ENCODE measurements at places on chromosomes 5 and 9. TPM values are rescaled to one million over a fixed set of nuclear protein-coding genes. Genes with fewer than 3 reads are reported as not detected.

GRCh38 chr9:33012328-33013069 is 11.1 kb upstream of the APTX start:
- no peak for DNase-seq

DNA sequence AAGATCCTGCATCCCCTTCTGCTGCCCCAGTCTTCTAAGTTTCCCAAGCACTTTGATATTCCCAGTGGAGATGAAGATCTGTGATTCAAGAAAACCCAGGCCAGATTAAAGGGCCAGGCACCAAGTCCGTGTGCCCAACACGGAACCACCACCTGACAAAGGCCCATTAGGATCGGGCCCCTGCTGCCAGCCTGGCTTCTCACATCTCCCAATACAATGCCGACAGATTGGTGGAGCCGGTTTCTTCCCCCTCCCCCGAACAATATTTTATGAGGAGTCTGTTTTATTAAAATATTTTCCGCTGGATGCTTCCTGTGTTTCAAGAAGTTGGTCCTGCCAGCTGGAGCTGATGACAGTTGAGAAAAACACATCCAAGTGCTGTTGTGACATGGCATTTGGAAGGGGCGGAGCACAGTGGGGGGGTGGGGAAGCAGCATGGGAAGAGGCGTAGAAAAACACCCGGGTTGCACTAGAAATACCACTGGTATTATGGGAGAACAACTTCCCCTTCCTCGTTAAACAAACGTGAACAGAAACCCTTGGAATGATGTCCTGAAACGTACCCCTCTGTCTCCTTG is 45.0 kb downstream of the CRB2 start:
- no peak for DNase-seq

DNA sequence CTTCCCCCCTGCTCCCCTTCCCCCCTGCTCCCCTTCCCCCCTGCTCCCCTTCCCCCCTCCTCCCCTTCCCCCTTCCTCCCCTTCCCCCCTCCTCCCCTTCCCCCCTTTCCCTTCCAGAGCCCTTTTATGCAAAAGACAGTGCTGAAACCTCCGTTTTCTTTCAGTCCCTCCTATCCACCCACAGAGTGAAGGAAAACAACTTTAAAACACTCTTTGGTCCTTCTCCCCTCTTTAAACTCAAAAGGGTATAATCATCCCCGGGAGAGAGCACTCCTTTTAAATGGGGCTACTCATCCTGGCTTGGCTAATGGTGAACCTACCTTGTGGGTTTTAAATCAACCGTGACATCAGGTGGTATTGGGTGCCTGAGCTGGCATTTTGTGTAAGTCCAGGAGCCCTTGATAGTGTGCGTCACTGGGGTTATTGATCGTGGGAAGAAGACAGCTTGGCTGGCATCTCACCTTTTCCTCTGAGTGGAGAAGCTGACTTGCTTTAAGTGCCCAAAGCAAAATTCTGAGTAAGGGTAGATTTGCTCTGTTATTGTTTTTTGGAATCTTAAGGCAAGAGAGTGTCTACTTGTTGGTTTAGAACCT is 2.7 kb downstream of the LARP1 start:
- DNase-seq = no peak

DNA sequence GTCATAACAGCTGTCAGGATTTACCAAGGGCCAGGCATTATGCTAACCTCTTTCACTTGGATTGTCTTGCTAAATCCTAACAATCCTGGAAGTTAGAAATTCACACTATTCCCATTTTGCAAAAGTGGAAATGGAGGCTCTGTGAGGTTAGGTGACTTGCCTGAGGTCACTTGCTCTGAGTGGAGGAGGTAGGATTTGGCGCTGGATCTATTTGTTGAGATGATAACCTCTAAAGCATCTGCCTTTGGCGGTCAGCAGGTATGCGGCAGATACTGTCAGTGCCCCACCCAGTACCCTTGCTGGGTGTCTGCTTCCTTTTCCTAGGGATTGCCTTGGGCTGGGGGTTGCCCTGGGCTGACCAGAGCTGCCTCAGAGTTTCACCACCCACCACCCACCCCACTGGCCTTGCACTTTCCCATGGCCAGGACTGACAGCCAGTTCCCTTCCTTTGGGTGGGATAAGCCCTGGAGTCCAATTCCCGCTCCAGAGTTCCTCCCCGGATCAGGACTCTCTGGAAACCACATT is 164.8 kb upstream of the MSX2 start:
- DNase-seq = no peak

- DNase-seq = no peak
These were observed 134.2 kb upstream of the MARCHF11 start for GRCh38 chr5:16313761-16314160.

DNA sequence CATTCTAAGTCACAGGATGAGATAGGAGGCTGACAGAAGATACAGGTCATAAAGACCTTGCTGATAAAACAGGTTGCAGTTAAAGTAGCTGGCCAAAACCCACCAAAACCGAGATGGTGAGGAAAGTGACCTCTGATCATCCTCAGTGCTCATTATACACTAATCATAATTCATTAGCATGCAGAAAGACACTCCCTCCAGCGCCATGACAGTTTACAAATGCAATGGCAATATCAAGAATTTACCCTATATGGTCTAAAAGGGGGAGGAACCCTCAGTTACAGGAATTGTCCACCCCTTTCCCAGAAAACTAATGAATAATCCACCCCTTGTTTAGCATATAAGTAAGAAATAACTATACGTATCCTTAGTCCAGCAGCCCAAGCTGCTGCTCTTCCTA is 63.2 kb upstream of the IQGAP2 start:
- no peak for DNase-seq

GRCh38 chr5:96614110-96614691 is 48.0 kb upstream of the CAST start:
- DNase-seq = no peak

DNA sequence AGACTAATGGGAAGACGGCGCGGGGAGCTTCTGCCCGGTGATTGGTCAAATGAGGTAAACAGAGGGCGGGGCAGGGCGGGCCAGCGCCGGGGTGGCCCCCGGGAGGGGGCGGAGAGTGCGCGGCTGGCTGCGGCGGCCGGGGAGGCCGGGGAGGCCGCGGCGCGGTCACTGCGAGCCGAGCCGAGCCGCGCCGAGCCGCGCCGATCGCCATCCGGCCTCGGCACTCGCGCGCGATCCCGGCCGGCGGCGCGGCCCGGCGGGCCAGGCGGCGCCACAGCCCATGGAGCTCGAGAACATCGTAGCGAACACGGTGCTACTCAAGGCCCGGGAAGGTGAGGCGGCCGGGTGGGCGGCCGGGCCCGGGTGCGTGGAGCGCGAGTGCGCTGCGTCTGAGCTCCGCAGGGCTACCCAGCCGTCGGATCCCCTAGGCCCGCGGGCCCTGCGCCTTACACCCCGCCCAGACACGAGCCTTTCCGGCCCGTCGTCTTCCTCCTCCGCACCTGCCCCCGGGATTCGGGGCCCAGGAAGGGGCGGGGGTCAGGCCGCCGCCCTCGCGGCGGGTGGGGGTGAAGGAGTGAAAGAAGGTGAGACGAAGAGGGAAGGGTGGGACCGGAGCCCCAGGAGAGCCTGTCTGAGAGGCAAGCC is at the start of gene GRK6:
Gene GRK6 (plus strand): TSS at position 111 of the 645 bp plus-strand sequence. CDS start 170 bp downstream, at position 281.
- DNase-seq = peak; percentile 62

- no peak for DNase-seq
These were observed 52.6 kb downstream of the ALDH7A1 start for GRCh38 chr5:126542441-126542840.

DNA sequence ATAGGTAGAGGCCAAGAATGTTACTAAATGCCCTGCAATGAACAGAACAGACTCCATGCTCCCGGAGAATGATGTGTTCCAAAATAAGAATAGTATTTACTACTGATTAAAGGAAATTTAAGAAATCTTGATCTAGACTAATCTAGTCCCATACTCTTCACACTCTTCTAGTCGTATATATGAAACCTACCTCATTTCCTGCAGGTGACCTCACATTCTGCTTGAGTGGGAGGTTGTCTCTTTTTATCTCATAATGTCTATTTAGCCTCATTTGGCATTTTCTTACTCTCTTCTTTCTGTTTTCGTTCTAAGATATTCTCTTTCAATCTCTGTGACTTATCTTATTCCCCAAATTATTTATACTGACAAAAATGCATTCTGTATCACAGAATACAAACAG is 9.2 kb upstream of the SHOC1 start:
- DNase-seq = no peak

GRCh38 chr5:124153588-124153987 is 592.9 kb downstream of the ZNF608 start:
- DNase-seq = no peak

DNA sequence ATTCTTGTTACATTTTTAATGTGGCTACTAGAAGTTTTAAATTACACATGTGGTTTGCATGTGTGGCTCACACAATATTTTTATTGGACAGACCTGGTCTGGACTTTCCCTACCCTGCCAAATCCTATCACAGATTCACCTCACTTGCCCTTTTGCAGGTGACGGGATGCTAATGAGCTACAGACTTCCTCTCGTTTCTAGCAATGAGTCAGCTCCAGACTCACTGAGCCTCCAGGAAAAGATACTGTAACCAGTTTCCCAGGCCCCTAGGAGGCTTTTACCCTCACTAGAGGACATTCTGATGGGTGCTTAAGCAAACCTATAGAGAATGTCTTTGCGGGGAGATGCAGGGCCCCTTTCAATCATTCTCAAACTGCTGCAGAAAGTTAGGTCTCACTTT is 135.4 kb downstream of the WDR41 start:
- DNase-seq = no peak

GRCh38 chr9:107242073-107243030 is 40.7 kb upstream of the RAD23B start:
- no peak for DNase-seq

DNA sequence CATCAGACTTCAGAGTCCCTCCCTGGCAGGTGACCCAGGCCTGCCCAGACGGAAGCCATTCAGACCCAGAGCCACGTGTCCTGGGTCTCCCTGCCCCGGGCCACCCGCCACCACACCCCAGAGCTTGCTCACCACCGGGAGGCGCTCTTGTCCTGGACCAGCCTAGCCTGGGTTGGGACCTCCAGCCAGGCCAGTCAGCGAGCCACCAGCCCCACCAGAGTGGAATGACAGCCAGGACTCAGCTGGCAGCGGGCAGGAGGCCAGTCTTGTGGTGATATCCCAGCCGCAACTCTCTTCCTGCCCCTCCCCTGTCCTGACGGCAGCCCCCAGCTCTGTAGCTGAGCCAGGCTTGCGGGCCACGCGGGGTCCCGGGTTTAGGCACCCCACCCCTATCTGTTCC is 1.7 kb upstream of the PTGDS start:
- peak; percentile 79 for DNase-seq

- no peak for DNase-seq
These were observed 33.0 kb upstream of the RASGRF2 start for GRCh38 chr5:80926979-80927656.

- no peak for DNase-seq
These were observed 65.0 kb upstream of the IER5L start for GRCh38 chr9:129242971-129243561.

GRCh38 chr5:22306011-22306410 is 547.1 kb downstream of the CDH12 start:
- DNase-seq = no peak

DNA sequence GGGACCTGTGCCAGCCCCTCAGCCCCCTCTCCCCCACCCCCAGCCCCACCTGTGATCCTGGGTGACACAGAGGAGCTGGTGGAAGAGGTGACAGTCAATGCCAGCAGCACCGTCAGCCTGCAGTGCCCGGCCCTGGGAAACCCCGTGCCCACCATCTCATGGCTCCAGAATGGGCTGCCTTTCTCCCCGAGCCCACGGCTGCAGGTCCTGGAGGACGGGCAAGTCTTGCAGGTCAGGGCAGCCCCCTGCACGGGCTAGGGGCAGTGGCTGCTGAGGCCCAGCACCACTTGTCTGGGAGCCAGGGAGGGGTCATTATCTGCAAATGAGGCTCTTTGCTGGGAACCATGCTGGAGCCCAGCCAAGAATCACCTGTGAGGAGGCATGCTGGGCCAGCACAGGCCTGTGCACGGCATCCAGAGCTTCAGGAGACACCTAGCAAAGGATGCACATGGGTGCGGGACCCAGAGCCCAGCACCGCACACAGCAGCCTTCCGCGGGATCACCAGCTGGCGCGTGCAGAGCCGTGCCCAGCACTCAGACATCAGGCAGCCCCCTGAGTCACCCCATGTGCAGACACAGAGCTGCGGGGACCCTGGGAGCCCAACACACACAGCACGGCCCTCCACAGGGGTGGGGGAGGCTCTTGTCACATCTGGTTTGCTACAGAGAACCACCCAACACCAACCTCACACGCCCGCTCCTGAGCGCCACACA is 62.0 kb upstream of the ASS1 start:
- DNase-seq = no peak

DNA sequence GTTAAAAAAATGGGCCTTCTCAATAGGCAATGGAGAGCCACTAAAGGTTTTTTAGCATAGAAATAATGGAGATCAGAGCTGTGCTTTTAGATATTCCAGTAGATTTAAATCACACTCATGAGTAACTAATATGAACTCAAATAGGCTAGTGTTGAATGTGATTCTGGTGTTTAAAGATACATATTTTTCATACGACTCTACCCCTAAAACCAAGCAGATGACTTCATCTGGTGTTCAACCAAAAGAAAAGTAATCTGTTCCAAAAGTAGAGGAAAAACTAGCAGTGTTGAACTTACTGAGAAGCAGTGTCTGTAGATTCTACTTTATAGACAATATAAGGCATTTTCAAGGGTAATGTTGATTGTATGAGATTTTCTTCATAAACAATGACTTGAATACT is 138.1 kb downstream of the TSSK1B start:
- no peak for DNase-seq

DNA sequence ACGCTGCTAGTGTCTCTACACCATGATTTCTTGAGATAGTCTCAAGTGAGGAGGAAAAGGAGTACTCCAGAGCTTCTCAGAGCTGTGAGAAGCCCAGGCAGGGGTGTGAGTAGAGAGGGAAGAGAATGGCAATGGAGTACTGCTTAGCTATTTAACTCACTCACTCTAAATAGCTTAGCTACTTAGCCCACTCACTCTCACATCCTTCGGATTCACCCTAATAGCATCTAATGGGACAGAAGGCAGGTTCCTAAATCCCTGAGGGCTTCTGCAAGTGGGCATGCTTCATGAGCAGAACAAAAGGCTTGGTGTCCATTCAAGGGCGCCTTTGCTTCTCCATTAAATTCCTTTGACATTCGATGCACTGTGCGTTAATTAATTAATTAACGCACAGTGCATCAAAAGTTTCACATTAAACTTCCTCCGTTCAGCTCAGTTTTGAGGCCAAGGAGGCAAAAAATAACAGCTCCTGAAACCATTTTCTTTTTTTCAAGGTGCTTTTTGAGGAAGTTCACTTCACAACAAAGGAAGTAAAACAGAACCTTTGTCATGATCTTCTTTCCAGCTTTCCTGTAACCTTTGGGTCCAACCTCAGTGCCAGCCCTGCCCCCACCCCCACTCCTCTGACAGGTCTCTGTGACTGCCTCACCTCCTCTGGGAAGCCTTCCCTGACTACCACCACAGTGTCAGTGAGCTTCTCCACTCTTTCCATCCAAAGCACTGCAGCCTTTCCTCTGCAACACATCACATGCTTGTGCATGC is 294.0 kb downstream of the SEC61B start:
- DNase-seq = no peak

SMC5 gene
- total RNA-seq = 10.0 TPM

CD14 gene
- total RNA-seq = 37.7 TPM

SLC25A2 gene
- total RNA-seq = 0.16 TPM

SPINK7 gene
- not detected for total RNA-seq

LECT2 gene
- not detected for total RNA-seq

PCDHB13 gene
- 2.8 TPM for total RNA-seq

MARVELD2 gene
- total RNA-seq = 0.94 TPM

DAPK1 gene
- total RNA-seq = 5.3 TPM

KLF9 gene
- 50.9 TPM for total RNA-seq
